Osteocyte (in vitro differentiated cells): ENCODE measurements at places on chromosomes 3 and 15. TPM values are rescaled to one million over a fixed set of nuclear protein-coding genes. Genes with fewer than 3 reads are reported as not detected.
A peak's percentile ranks its signal among the peaks of the same experiment; 100 is the strongest.

DNA sequence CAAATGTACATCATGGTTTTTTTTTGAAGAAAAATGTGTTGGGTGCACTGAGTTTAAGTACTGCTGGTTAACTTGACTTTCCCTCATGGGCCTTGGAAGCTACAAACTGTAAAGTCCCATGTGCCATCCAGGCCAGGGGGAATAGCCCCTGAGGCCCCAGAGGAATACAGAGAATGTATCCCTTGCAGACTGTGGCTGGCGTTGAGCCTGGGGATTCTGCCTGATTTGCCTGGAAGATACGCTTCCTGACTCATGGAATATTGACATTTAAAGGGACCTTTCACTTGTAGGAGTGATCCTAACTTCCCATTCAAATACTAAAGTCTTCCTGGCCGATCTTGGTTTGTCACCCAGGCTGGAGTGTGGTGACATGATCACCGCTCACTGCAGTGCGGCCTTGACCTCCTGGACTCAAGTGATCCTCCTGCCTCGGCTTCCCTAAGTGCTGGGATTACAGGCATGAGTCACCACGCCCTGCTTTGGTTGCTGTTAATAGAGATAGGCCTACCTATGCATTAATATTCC is 42.0 kb downstream of the ADAMTSL3 start:
- H3K27me3 ChIP-seq, result no peaks in the 10 kb centered on the region
- DNase-seq, result no peak
- H3K4me1 ChIP-seq, result no peaks in the 10 kb centered on the region
- no peak overlapping the region for H3K4me3 ChIP-seq

- no peak for DNase-seq
- H3K27me3 ChIP-seq, result no peaks in the 10 kb centered on the region
- peak overlapping the region; percentile 80 for H3K27ac ChIP-seq
- H3K4me1 ChIP-seq, result peaks cover 22% of the 10 kb centered on the region
- H3K36me3 ChIP-seq, result peaks cover 10% of the 10 kb centered on the region
- no peak overlapping the region for H3K4me3 ChIP-seq
Observed at GRCh38 chr3:150286390-150287147, 121.5 kb upstream of the TSC22D2 start.

The CCR3 gene
- total RNA-seq, result not detected in 2 replicates

DNA sequence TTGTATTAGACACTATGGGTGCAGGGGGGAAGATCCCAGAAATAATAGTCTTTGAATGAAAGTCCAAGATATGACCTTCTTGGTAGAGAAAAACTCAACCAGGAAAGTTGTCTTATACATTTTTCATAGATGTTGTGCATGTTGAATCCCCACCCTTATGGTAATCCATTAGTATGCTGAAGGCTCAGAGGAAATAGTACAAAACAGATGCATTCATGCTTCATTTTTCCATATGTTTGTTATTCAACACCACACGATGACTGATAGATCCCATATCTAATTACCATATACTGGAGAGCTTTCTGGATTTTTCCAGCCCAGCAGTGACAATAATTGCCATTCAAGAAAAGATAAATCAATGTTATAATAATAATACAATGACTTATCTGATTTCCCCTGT is 487.4 kb downstream of the FGF12 start:
- H3K27ac ChIP-seq, result no peak overlapping the region
- no peak overlapping the region for H3K4me3 ChIP-seq
- no peaks in the 10 kb centered on the region for H3K4me1 ChIP-seq
- DNase-seq, result no peak
- no peaks in the 10 kb centered on the region for H3K36me3 ChIP-seq

The WDR93 gene
- total RNA-seq, result 0.19 TPM in 1 of 2 replicates, not detected in the other
